ENCODE measurements at places on chromosomes 12 and 14.

GRCh38 chr12:22617630-22618029 is 7.3 kb upstream of the ETNK1 start:
- DNase-seq: no peak

DNA sequence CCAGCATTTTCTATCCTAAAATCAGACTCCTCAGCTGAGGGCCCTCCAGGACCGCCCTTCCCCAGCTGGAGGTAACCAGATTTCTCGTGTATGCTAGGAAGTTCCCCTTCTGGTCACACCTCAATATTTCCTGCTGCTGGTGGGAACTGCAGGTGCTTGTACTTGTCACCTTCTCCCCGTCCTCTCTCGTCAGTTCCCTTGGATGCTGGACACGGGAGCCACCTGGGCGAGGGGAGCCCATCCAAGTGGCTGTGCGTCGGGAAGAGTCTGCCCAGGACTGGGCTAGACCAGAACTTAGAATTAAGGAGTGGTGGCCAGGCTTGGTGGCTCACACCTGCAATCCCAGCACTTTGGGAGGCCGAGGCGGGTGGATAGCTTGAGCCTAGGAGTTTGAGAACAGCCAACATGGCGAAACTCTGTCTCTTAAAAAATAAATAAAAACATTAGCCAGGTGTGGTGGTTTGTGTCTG is 23.2 kb upstream of the KIF26A start:
- no peak for DNase-seq

- DNase-seq: no peak
These were observed 12.2 kb downstream of the TMTC2 start for GRCh38 chr12:82698708-82699564.

- no peak for DNase-seq
These were observed 984.8 kb downstream of the TMEM121 start for GRCh38 chr14:106511006-106511799.

DNA sequence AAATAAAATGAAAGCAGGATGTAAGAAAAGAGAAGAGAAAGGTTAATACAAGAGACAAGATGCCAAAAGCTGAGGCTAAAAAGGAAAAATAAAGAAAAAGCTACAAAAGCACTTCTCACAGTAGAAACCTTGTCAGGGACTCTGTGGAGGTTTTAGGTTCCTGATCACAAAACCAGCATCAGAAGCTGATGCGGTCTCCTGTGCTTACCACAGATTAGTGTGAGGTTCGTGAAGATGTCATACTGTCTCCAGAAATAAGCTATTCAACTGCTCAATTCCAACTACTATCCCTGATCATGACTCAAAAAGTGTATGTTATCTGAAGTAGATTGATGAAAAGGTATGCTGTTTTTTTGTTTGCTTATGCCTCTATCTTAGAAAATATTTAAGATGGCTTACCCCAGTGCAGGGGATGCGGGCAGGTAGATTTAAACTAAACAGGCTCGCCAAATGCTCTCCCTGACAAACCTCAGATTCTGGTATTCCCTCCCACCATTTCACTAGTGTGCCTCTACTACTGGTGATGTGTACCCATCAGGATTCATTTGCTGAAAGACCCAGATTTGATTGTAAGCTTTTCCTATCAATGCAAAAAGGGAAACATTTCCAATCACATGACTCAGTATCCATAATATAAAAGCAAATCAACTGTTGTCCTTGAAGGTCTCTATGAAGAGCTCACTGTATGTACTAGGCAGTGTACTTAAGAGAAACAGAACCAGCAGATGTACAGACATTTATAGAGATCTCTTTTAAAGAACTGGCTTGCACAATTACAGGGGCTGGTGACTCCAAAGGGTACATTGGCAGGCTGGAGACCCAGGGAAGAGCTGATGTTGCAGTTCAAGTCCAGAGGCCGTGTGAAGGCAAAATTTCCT is 169.5 kb upstream of the FOXN3 start:
- no peak for DNase-seq

GRCh38 chr12:86139671-86140070 is 116.5 kb downstream of the MGAT4C start:
- no peak for DNase-seq

DNA sequence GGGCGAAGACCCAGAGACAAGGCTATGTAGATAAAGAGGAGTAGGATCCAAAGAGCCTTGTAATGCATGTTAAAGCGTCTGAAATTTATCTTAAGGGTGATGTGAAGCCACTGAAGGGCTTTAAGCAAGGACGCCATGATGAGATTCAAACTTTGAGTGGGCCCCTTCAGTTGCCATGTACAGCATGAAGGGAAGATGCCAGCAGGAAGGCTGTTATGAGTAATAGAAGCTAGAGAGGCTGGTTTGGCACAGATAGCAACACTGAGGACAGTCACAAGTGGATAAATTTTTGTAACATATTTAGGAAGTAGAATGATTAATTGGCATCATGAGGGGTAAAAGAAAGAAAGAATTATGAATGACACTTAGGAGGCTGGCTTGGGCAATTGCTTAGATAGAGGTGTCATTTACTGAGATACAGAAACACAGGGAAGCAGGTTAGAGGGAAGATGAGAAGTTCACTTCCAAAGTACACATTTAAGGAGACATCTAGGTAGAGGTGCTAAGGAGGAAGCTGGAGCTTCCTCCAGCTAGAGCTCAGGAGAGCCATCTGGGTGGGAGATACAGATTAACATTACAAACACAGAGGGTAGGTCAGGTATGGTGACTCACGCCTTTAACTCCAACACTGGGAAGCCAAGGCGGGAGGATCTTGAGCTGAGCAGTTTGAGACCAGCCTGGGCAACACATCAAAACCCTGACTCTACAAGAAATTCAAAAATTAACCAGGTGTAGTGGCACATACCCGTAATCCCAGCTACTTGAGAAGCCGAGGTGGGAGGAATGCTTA is 13.7 kb downstream of the ATG2B start:
- no peak for DNase-seq

DNA sequence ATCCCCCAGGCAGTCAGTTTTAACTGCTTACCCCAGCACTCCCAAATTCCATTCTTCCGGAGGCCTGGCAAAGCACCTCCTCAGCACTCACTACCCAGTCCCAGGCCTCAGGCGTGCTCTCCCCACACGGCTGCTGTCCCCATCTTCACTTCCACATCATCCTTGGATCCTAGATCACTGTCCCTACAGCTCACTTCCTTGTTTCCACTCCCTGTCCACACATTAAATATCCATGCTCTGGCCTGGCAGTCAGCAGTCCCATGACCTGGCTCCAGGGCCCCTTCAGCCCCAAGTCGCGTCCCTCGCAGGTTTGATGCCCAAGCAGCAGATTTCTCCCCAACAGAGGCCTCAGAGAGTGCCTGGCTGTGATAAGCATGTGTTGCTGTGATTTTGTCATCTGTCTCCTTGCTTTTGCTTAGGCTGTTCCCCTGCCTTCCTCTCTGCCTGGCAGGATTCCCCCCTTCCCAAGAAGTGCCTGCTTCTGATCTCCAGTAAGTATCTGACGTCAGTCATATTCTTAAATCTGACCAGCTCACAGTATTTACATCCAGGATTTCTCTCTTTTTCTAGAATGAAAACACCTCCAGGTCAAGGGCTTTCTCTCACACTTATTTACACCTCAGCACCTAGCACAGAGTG is 241.7 kb downstream of the ZFP36L1 start:
- no peak for DNase-seq

GRCh38 chr14:85644211-85644610 is 114.3 kb downstream of the FLRT2 start:
- DNase-seq: no peak

DNA sequence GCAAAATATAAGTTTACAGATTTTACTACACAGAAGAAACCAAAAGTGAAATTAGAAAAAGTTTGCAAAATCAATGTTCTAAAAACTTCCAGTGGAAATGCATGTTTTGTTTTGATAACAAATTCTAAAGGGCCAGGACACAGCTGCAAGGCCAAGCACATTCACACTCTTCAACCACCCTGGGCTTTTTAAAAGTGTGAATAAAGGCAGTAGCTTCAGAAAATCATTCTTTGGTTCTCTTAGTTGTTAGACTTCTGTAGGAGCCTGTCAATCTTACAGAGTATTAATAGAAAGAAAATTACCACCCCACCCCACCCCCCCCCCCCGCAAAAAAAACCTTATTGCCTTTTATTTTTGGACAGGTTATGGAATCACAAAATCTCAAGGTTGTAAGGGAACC is 105.2 kb upstream of the EGLN3 start:
- DNase-seq: no peak

DNA sequence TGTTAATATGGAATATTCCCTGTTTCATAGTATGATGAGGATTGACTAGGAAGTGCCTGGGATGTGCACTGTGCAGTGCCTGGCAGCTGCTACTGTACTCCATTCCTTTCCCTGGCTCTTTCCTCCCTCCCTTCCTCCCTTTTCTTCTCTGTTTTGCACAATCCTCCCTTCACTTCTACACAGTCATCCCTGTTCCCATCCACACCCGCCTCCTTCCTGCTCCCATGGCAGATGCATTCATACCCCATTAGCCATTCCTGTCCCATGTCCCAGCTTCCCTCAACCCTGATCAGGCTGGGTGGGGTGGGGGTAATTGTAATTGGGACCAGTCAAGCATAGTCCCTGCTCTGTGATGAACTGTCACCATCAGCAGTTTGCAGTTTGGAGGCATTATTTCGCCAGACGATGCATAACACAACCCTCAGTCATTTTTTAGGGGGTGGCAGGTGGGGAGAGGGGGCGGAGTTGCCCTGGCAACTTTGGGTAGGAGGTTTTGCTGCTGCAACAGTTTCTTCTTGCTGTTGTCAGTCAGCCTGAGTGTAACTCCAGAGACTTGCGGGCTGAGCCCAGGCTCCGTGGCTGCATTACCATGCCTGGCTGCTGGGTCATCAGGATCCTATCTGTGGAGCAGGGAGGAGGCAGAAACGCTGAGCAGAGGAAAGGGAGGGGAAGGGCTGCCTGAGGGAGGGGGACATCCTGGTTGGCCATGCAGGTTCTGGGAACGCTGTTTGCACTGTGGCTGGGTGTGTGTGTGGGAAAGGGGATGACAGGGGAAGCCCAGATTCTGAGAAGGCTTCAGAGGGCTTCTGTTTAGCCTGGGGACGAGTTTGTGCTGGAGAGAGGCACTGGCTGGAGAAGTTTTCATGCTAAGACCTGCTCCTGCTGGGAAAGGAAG is 4.1 kb upstream of the KRT84 start:
- no peak for DNase-seq

- DNase-seq: no peak
These were observed 8.5 kb upstream of the IL22 start for GRCh38 chr12:68261896-68262295.

DNA sequence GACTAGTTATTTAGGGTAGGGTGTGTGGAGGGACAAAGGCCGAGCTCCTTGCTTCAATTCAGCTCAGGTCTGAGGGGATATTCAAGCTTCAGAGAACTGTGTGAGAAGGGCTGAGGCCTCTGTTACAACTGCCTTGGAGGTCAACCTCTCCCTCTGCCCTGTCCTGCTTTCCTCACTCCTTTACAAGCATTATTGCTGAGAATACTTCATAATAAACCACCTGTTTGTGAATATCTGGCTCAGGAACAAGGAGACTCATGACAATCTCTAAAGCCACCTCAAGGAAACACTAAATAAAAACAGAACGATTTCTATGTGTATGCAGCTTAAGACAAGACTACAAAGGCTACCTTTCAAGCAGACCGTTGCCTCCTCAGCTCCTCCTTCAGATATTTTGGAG is 21.7 kb downstream of the OTOGL start:
- no peak for DNase-seq

DNA sequence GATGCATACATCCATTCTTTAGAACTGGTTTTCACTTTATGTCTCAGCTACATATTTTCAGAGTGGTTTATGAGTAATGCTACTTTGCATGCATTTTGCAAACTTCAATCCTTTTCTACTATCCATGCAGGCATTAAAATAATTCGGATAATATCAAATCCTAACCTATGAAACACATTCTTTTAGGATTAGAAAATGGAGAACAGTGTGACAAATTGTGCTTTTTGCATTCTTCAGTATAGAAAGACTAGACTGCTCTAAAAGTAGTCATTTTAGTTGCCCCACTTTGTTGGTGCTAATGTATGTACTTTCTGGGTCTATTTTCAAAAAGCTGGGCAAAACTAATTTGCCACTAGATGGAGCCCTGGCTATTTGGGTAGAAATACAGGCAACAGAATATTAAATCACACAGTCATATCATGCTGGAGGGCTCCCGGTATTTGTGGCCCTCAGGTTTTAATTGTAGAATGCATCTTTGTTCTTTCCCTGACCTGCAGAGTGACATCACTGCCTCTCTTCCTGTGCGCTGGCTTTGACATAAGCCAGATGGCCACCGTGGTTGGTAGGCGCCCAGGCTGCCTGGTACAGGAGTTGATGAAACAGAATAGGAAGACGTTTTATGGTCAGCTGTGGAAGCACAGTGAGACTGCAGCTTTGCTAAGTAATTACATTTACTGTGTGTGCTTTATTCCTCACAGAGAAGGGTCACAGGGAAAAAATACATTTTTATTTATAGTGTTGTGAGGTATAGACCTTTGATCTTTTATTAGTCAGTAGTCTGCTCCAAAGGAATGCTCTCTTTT is 28.1 kb downstream of the MSRB3 start:
- DNase-seq: no peak

DNA sequence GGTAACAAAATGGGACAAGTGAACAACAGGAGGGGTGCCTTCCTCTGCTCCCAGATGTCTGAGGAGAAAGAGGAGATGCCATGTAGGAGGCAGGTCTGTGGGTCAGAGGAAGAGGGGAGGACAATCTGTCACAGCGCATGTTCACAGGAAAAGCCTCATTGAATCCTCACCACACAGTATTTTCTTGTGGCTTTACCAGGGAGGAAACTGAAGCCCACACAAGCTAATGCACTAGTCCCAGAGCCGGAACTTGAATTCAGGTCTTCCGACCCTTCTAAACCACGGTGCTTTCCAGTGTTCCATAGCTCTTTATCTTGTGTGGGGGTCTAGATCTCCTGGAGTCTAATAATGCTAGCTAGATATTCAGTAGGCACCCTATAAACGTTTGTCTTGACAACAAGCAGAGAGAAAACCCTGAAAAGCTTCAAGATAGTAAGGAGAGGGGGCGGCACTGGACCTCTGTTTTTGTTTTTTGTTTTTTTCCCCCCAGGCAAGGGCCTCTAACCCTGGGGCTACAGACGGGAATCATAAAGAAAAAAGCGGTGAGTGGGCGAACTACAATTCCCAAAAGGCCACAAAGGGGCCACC is 371 bp upstream of the SHMT2 start:
- no peak for DNase-seq

DNA sequence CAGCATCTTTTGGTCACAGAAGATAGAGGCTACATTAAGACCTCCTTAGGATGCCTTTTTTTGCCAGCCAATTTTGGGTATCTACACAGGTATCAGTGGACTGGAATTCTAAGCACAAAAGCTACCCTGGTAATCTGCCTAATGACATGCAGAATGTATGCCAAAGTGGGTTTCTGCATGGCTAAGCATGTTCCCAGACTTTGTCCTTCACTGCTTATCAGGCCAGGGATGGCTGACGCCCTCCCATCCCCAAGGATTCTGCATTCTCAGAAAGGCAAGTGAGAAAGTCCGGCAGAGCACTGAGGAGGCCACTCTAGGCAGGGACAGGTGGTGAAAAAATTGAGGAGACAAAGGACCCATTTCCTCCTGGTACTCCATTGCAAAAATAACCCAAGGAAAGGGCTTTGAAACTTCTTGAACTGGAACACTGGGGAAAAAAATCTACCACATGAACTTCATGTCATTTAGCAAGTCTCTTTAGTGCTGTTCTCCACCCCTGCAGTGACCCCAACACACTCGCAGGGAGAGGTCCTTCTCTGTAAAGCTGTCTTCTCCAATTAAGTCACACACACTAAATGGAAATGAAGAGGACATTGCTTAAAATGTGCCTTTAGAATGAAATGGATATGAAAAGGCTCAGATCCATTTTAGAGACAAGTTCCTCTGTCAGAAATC is 91.7 kb upstream of the MAX start:
- no peak for DNase-seq

GRCh38 chr14:25101276-25101675 is 51.3 kb upstream of the STXBP6 start:
- DNase-seq: no peak

GRCh38 chr12:38149395-38150073 is 167.0 kb upstream of the ALG10B start:
- DNase-seq: no peak
